ENCODE measurements at places on chromosomes 1 and 21. TPM values are rescaled to one million over a fixed set of nuclear protein-coding genes. Genes with fewer than 3 reads are reported as not detected.

C1QA gene
- total RNA-seq: 0.41 TPM

DNA sequence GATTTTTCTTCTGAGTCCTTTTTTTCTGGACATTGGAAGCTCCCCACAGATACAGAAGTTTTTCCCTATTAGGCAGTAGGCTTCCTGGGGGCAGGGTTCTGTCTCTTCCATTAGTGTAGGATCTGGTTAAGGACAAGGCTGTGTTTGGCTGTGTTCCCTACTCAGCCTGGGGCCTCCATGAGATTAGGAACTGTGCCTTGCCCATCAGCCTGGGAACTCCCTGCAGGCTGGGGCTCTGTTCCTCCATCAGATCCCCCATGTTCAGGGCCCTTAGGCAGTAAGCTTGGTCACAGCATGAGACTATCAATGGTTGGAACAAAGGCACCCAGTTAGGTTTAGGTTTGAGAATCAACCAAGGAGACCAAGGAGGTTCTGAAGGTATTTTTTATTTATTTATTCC is 22.7 kb downstream of the NAV1 start:
- no peaks in the 10 kb centered on the region for H3K27me3 ChIP-seq
- no peak for DNase-seq
- no peak overlapping the region for H3K4me3 ChIP-seq
- H3K27ac ChIP-seq: no peak overlapping the region

KRTAP12-2 gene
- total RNA-seq: not detected

- peaks cover 5% of the 10 kb centered on the region for H3K27me3 ChIP-seq
- no peak for DNase-seq
- no peaks in the 10 kb centered on the region for H3K4me1 ChIP-seq
- peak overlapping the region; percentile 73 for H3K4me3 ChIP-seq
- H3K36me3 ChIP-seq: no peaks in the 10 kb centered on the region
Measured at GRCh38 chr1:147083919-147084272, 88.4 kb downstream of the PRKAB2 start.

Measured in Panc1 (cell line).